ENCODE measurements at places on chromosomes 2 and 18. TPM values are rescaled to one million over a fixed set of nuclear protein-coding genes. Genes with fewer than 3 reads are reported as not detected.

- no peak overlapping the region for H3K27ac ChIP-seq
- H3K36me3 ChIP-seq, result no peaks in the 10 kb centered on the region
- H3K4me1 ChIP-seq, result peaks cover 50% of the 10 kb centered on the region
- peaks cover 41% of the 10 kb centered on the region for H3K27me3 ChIP-seq
- no peak overlapping the region for H3K4me3 ChIP-seq
Observed at GRCh38 chr2:9757501-9758264, 85.6 kb upstream of the TAF1B start.

ANTXR1 gene
- total RNA-seq, result not detected

LYPD6B gene
- not detected for total RNA-seq

DNA sequence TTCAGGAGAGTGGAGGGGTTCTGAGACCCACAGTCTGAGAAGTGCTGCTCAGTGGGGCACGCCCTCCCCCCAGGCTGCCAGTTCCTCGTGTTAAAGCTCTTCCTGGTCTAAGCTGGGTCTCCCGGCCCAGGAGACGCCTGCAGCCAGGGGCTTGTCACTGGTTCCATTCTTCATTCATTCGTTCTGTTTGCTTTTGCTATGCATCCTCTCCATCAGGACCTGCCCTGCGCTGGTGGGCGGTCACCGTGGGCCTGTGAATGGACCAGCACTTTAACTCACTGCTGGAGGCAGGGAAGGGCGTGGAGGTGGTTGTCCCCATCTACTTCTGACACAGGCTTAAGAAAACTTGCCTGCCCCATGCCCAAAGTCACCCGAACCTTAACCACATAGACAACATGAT, 272.8 kb upstream of the HDAC4 start:
- DNase-seq, result no peak
- H3K27me3 ChIP-seq, result no peaks in the 10 kb centered on the region
- H3K4me1 ChIP-seq, result no peaks in the 10 kb centered on the region
- H3K4me3 ChIP-seq, result no peak overlapping the region
- H3K36me3 ChIP-seq, result no peaks in the 10 kb centered on the region
- no peak overlapping the region for H3K27ac ChIP-seq

- H3K4me1 ChIP-seq, result peaks cover 13% of the 10 kb centered on the region
- H3K4me3 ChIP-seq, result no peak overlapping the region
- peaks cover 62% of the 10 kb centered on the region for H3K36me3 ChIP-seq
Observed at GRCh38 chr2:197078535-197078934, 152.0 kb upstream of the PGAP1 start.

- H3K4me3 ChIP-seq, result no peak overlapping the region
- no peak for DNase-seq
- H3K4me1 ChIP-seq, result no peaks in the 10 kb centered on the region
- no peaks in the 10 kb centered on the region for H3K27me3 ChIP-seq
- no peak overlapping the region for H3K27ac ChIP-seq
Observed at GRCh38 chr2:120794716-120795115, 59.0 kb downstream of the GLI2 start.

NAT8 gene
- total RNA-seq, result not detected

DNA sequence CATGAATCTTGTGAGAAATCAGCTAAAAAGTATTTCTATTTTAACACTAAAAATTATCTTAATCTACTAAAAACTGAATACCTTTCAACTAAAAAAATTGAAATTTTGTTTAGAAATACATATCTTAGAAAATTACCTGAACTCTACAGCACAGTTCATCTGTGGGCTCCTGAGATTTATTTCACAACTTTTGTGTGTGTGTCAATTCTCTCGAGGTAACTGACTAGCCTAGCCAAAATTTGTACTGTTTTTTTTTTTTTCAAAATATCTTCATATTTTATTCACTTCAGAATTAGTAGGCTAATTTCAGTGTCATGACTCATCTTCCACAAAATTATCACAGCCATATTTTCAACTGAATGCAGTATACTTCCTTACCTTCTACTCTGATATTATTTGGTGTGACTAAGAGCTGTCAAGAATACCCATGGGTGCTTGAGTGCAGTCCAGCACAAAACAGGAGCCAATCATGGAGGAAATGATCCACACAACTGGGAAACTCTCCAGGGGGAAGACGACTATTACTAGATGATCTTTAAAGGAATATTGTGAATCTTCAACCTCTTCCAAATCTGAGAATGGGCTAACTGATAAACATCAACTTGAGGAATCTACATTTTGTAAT, 174.6 kb downstream of the ZNF385B start:
- no peak overlapping the region for H3K27ac ChIP-seq
- no peak for DNase-seq
- no peaks in the 10 kb centered on the region for H3K4me1 ChIP-seq

LYG1 gene
- 1.5 TPM for total RNA-seq

- no peak overlapping the region for H3K4me3 ChIP-seq
- H3K27me3 ChIP-seq, result peaks cover 5% of the 10 kb centered on the region
- H3K27ac ChIP-seq, result no peak overlapping the region
- no peaks in the 10 kb centered on the region for H3K4me1 ChIP-seq
- no peak for DNase-seq
- no peaks in the 10 kb centered on the region for H3K36me3 ChIP-seq
Observed at GRCh38 chr2:231693956-231694355, 14.4 kb upstream of the PTMA start.

GRCh38 chr18:68459968-68460367, 254.9 kb downstream of the TMX3 start:
- H3K27me3 ChIP-seq, result no peaks in the 10 kb centered on the region
- no peaks in the 10 kb centered on the region for H3K4me1 ChIP-seq

GRCh38 chr2:72743481-72743880, 82.4 kb downstream of the EXOC6B start:
- DNase-seq, result no peak
- H3K27me3 ChIP-seq, result no peaks in the 10 kb centered on the region
- no peak overlapping the region for H3K27ac ChIP-seq

DNA sequence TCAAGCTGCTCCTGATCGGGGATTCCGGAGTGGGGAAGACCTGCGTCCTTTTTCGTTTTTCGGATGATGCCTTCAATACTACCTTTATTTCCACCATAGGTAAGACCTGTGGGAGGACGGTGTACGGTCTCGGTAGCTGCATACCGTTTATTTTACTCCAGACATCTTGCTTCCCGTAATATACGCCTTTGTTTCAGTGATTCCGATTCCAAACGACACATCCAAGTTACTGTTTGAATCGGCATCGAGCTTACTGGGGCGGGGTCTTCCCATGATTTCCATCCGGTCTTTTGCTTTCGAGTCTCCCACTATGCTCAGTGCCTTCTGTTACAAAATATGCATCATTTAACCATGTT, 731 bp downstream of the RAB10 start:
- peak; percentile 9 for DNase-seq
- H3K27ac ChIP-seq, result peak overlapping the region; percentile 70
- no peaks in the 10 kb centered on the region for H3K27me3 ChIP-seq
- H3K4me1 ChIP-seq, result peaks cover 26% of the 10 kb centered on the region

GRCh38 chr2:515441-516127, 161.6 kb downstream of the TMEM18 start:
- H3K36me3 ChIP-seq, result no peaks in the 10 kb centered on the region
- H3K4me1 ChIP-seq, result no peaks in the 10 kb centered on the region
- peaks cover 2% of the 10 kb centered on the region for H3K27me3 ChIP-seq
- no peak overlapping the region for H3K27ac ChIP-seq
- no peak for DNase-seq

GRCh38 chr2:555164-555922, 121.9 kb downstream of the TMEM18 start:
- no peaks in the 10 kb centered on the region for H3K36me3 ChIP-seq
- H3K4me3 ChIP-seq, result no peak overlapping the region
- H3K27ac ChIP-seq, result no peak overlapping the region
- H3K4me1 ChIP-seq, result no peaks in the 10 kb centered on the region

DNA sequence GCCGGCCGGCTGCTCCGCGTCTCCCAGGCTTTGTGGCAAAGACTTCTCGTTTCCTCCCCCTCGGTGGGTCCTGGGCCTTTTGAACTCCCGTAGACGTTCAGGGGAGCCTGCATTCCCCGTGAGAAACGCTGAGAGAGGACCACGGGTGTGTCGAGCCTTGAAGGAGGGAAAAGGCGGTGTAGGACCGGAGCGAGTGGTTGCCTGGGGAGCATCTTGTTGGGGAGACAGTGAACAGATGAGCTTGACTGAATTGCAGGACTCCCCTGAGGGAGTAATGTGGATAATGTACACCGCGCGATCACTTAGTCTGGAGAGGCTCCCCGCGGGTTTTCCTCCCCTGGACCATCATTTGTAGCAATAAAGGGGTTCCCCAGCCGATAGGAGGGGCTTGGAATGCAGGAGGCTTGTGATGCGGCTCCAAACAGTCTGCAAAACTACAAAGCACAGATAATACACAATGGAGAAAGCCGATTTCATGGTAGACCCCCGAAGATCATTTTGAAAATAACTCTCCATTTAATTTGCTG, 769 bp downstream of the ALMS1 start:
- peak overlapping the region; percentile 92 for H3K4me3 ChIP-seq
- no peak for DNase-seq
- H3K27ac ChIP-seq, result peak overlapping the region; percentile 90
- peaks cover 4% of the 10 kb centered on the region for H3K36me3 ChIP-seq

GRCh38 chr2:219298759-219299371, 10.3 kb downstream of the PTPRN start:
- peak; percentile 76 for DNase-seq
- no peaks in the 10 kb centered on the region for H3K36me3 ChIP-seq
- peaks cover 13% of the 10 kb centered on the region for H3K4me1 ChIP-seq
- peak overlapping the region; percentile 51 for H3K4me3 ChIP-seq

- H3K27ac ChIP-seq, result no peak overlapping the region
- H3K36me3 ChIP-seq, result peaks cover 3% of the 10 kb centered on the region
- DNase-seq, result no peak
- no peak overlapping the region for H3K4me3 ChIP-seq
- peaks cover 7% of the 10 kb centered on the region for H3K4me1 ChIP-seq
- peaks cover 4% of the 10 kb centered on the region for H3K27me3 ChIP-seq
Observed at GRCh38 chr2:173346035-173346434, 8.6 kb upstream of the CDCA7 start.

- H3K36me3 ChIP-seq, result peaks cover 14% of the 10 kb centered on the region
- peaks cover 30% of the 10 kb centered on the region for H3K4me1 ChIP-seq
- H3K27ac ChIP-seq, result no peak overlapping the region
- no peak for DNase-seq
Observed at GRCh38 chr2:68391869-68392268, 26.8 kb downstream of the PLEK start.

DNA sequence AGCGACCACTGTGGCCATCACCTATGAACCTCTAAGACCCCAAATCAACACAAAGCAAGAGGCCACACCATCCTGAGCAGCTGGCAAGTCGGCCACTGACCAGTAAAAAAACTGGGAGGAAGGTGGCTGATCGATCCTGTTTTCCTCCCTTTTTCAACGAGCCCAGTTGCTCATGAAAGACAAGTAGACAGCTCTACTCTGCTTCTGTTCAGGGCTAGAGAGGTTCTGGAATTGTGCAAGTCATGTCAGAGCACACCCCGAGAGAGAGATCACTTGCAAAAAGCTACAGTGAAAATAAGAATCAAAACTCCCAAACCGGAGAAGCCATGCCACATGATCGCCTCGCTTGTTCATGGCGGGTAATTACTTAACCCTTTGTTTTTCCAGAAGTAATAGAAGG, 34.6 kb downstream of the ZNF516 start:
- no peak overlapping the region for H3K4me3 ChIP-seq
- no peak for DNase-seq
- H3K27ac ChIP-seq, result no peak overlapping the region
- H3K4me1 ChIP-seq, result no peaks in the 10 kb centered on the region

GRCh38 chr2:63189026-63189425, 138.4 kb downstream of the OTX1 start:
- H3K36me3 ChIP-seq, result no peaks in the 10 kb centered on the region
- no peak for DNase-seq
- no peak overlapping the region for H3K4me3 ChIP-seq

DNA sequence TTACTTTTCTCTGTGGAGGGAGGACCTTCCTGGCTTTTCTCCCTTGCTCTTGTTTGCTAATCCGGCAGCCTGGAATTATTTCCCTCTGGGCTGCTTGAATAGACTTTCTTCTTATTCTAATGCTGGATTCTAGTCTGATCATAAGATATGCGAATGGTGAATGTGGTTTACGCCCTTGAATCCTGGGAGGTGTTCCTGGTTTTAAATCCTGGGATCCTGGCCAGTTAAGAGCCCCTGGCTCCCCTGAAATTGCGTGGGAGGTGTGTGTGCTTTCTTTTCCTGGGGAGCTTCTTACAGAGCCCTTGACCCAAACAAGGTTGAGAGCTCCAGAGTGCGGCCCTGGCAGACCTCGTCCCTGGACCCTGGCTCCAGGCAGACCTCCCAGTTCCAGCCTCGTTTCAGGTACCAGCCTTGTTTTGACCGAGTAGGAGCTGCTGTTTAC, 2.8 kb downstream of the SH3BP4 start:
- H3K27ac ChIP-seq, result no peak overlapping the region
- no peaks in the 10 kb centered on the region for H3K4me1 ChIP-seq
- DNase-seq, result no peak

- H3K27ac ChIP-seq, result no peak overlapping the region
- no peak overlapping the region for H3K4me3 ChIP-seq
- no peaks in the 10 kb centered on the region for H3K27me3 ChIP-seq
- peak; percentile 68 for DNase-seq
Observed at GRCh38 chr18:49898421-49898820, 85.1 kb upstream of the ACAA2 start.

GATA6 gene
- total RNA-seq, result not detected

- no peak for DNase-seq
- H3K27me3 ChIP-seq, result peaks cover 7% of the 10 kb centered on the region
- no peaks in the 10 kb centered on the region for H3K36me3 ChIP-seq
- H3K27ac ChIP-seq, result no peak overlapping the region
Observed at GRCh38 chr18:74529811-74530583, 4.3 kb upstream of the CNDP1 start.

- H3K27ac ChIP-seq, result peak overlapping the region; percentile 50
- no peaks in the 10 kb centered on the region for H3K36me3 ChIP-seq
- no peaks in the 10 kb centered on the region for H3K27me3 ChIP-seq
- peaks cover 8% of the 10 kb centered on the region for H3K4me1 ChIP-seq
Observed at GRCh38 chr2:137952586-137953129, 11.6 kb upstream of the HNMT start.

GRCh38 chr2:88919087-88919738, 227.7 kb downstream of the RPIA start:
- peaks cover 21% of the 10 kb centered on the region for H3K27me3 ChIP-seq
- no peak overlapping the region for H3K4me3 ChIP-seq
- H3K27ac ChIP-seq, result no peak overlapping the region
- DNase-seq, result no peak

DNA sequence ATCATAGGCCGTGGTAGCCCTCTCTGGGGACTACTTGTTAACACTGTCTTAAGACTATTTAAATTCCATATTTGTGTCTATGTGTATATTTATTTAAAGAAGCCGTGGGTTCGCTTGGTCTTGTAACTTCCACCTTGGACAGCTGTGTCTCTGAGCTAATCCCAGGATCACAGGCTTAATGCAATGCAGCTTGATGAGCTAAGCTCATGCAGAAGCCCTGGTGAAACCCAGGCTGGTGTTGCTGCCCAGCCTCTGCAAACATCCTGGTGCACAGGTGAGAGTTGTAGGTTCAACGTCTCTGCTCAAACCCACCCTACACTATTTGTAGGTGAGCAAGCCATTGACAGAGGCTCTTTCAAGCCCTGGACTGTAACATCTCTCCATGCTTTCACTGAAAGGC, 211.8 kb downstream of the FAM210A start:
- no peak for DNase-seq
- H3K36me3 ChIP-seq, result peaks cover 20% of the 10 kb centered on the region
- H3K4me1 ChIP-seq, result peaks cover 35% of the 10 kb centered on the region
- H3K4me3 ChIP-seq, result no peak overlapping the region
- no peak overlapping the region for H3K27ac ChIP-seq
- no peaks in the 10 kb centered on the region for H3K27me3 ChIP-seq

- no peaks in the 10 kb centered on the region for H3K4me1 ChIP-seq
- H3K27ac ChIP-seq, result no peak overlapping the region
- no peak for DNase-seq
- H3K27me3 ChIP-seq, result peaks cover 3% of the 10 kb centered on the region
- no peak overlapping the region for H3K4me3 ChIP-seq
- no peaks in the 10 kb centered on the region for H3K36me3 ChIP-seq
Observed at GRCh38 chr18:49677762-49678413, 116.0 kb downstream of the LIPG start.
